Germinal center (tissue), 1 donor: ENCODE measurements at places on chromosomes 12 and 14.
A peak's percentile ranks its signal among the peaks of the same experiment; 100 is the strongest.

DNA sequence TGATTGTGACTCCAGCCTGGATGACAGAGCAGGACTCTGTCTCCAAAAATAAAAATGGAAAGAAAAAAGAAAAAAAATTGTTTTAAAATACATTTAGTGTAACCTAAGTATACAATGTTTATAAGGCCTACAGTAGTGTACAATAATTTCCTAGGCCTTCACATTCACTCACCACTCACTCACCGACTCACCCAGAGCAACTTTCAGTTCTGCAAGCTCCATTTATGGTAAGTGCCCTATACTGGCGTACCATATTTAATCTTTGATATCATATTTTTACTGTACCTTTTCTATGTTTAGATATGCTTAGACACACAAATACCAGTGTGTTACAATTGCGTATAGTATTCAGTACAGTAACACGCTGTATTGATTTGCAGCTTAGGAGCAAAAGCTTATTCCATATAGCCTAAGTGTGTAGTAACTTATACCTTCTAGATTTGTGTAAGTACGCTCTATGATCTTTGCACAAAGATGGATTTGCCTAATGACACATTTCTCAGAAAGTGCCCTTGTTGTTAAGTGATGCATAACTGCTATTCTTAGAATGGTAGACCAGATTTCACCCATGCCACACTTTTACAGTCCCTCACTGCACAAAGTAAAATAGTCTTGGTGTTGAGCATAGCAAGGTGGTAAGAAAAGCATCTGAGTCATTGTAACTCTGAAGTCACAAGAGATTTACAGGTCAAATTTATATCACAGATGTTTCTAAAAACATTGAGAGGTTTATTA, 151.9 kb downstream of the LRRK2 start:
- DNase-seq, result no peak

- peak; percentile 58 for DNase-seq
Observed at GRCh38 chr12:93591137-93591868, 18.8 kb downstream of the SOCS2 start.

- no peak for DNase-seq
Observed at GRCh38 chr14:49954171-49954631, 61.3 kb downstream of the ARF6 start.

GRCh38 chr14:51960866-51961265, 28.5 kb upstream of the RTRAF start:
- no peak for DNase-seq

- DNase-seq, result no peak
Observed at GRCh38 chr12:14907953-14908352, 22.3 kb upstream of the MGP start.

DNA sequence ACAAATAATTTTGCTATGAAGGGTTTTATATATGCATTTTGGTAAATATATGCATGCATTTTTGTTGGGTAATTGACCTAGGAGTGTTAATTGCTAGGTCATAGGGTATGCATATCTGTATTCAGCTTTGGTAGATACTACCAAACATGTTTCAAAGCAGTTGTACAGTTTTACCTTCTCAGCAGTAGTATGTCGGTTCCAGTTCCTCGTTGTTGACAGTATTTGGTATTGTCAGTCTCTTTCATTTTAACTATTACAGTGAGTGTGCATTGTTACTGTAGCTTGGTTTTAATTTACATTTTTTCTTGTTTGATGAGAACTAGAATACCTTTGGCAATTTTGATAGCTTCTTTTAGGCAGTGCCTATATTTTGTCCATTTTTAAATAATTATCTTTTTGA, 98.9 kb downstream of the ARID2 start:
- no peak for DNase-seq

- no peak for DNase-seq
Observed at GRCh38 chr14:96783915-96784224, 13.3 kb upstream of the VRK1 start.

DNA sequence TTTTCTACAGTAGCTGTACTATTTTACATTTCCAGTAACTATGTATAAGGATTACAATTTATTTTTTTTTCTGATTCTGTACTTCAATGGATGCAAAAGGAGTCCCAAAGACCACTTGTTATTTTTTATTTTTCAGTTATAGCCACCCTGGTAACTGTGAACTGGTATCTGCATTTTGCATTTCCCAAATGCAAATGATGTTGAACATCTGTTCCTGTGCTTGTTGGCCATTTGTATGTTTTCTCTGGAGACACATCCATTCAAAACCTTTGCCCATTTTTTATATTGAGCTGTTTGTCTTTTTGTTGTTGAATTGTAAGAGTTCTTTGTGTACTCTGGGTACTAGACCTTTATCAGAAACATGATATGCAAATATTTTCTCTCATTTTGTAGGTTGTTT, 485.6 kb downstream of the LRIG3 start:
- DNase-seq, result no peak

DNA sequence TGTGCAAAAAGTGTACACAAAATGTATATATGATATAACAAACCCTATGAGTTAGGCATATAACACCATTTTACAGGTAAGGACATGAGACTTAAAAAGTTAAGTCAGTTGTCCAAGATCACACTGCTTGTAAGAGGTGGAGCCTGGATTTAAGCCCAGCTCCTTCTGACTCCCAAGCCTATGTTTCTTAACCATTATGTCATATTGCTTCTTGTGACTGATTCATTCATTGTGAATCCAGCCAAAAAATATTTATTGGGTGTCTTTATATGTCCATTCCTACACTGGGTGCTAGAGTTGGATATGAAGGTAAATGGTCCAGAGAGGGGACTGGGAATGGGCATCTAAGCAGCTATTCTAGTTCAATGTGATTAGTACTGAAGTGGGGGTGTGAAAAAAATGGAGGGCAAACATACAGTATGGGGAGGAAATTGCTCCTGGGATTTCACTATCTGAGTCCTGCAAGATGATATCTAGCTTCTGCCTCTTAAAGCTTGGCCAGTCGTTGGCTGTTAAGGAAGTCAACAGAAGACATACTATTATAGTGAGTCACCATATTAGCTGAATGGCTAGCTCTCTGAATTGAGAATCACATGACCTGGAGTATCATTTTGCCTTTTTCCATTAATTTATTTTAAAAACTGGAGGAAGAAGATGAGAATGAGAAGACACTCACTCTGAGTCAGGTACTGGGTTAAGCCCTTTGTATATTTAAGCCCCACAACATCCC, 28.8 kb downstream of the PAX9 start:
- DNase-seq, result no peak

DNA sequence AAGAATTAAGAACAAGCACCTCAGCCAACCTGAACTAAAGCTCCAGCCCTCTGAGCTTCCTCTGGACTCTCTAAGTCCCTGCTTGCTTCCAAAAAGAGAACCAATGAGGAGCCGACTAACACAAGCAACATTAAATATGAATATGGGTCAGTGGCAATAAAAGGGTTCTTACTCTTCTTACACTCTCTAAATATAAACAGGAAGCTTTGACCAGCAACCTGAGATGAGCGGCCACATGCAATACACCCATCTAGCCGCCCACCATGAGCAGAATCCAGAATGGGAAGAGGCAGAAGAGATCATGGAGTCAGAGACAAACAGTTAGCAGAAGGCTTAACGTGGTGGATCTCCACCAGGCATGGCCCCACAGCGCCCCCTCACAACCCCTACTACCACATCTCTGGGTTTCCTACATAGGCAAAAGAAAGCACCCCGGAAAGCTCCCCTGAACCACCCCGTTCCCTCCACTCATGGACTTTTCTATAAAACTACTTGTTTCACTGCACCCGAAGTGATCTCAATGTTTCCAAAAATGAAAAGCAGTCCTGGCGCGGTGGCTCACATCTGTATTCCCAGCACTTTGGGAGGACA, 59.4 kb downstream of the TTC7B start:
- DNase-seq, result no peak

DNA sequence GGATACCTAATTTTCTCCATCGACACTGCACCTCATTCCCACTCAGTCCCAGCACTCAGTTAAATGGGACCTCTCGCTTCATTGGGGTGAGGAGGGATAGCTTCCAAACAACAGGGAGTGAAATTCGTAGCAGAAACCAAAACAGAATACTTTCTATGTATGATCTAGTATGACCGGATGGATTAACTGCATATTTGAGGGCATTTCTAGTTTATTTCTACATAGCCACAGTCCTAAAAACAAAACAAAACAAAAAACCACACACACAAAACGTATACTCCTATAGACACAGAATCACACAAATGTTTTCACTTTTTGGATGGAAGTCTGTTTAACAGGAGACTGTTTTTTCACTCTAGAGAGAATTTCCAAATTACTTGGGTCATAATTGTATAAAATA, 307.5 kb upstream of the FKBP4 start:
- DNase-seq, result no peak

GRCh38 chr14:66405158-66405557, 81.0 kb upstream of the CCDC196 start:
- DNase-seq, result no peak

DNA sequence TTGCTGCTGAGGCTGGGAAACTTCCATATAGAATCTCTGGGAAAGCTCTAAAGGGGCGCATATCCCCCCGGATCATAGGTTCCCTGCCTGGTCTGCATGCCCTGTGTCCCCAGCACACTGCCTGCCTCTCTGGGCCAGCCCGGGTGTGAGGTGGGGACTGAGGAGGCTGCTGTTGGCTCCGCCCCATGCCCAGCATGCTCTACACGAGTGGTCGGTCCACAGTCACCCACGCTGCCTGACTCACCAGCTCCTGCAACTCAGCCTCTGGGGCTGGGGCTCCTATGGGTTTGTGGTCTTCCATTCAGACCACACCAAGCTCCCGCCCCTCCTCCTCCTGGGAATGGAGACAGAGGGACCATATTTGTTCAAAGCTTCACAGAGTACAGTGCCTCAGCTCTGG, 88.5 kb upstream of the ANO2 start:
- no peak for DNase-seq

DNA sequence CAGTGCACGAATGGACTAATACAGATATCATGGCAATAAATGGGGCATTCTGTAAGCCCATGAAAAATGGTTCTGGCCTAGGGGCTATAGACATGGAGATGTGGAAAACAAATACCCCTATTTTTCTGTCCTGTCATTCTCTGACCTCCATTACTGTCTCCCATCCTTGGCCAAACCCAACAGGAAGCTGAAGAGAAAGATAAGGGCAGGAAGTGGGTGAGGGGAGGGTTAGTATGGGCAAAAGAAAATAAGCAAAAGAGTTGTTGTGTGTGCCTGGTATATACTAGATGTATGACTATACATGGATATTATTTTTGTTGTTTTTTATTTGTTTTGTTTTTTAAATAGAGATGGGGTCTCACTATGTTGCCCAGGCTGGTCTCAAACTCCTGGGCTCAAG, 339.3 kb downstream of the PCNX1 start:
- no peak for DNase-seq

GRCh38 chr12:69354556-69355187, 4.9 kb upstream of the YEATS4 start:
- no peak for DNase-seq

GRCh38 chr14:97912217-97912616, 1115.0 kb downstream of the VRK1 start:
- no peak for DNase-seq

GRCh38 chr14:36755756-36756155, 94.1 kb downstream of the PAX9 start:
- DNase-seq, result no peak

- DNase-seq, result no peak
Observed at GRCh38 chr12:112714166-112714710, 77.3 kb upstream of the RPH3A start.

- DNase-seq, result no peak
Observed at GRCh38 chr14:106021832-106022231, 495.4 kb downstream of the TMEM121 start.
